GM12865 (cell line): ENCODE measurements at places on chromosomes 3 and 15.

GRCh38 chr3:46184469-46184868 is 23.6 kb downstream of the CCR1 start:
- no peak for DNase-seq

DNA sequence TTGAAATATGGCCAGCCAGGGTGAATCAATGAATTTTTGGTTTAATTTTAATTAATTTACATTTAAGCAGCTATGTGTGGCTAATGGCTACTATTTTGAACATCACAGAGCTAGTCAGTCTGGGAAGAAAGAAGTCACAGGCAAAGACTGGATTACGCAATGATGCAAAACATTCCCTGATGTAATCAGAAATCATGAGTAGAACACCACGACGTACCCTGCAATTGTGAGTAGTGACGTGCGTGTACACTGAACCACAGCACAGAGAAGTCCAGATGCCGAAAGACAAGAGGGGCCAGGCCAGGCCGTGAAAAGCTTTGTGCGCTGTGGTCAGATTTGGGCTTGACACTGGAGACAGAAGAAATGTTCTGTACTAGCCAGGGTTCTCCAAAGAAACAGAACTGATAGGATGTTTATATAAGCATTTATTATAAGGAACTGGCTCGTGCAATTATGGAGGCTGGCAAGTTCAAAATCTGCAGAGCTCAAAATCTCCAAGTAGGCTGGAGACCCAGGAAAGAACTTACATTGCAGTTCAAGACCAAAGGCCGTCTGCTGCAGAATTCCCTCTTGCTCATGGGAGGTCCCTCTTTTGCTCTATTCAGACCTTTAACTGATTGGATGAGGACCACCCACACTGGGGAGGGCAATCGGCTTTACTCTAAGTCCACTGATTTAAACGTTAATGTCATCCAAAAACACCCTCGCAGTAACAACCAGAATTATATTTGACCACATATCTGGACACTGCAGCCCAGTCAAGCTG is 44.6 kb downstream of the SH3BP5 start:
- no peak for DNase-seq

GRCh38 chr15:70415398-70415797 is 317.7 kb upstream of the TLE3 start:
- no peak for DNase-seq

- no peak for DNase-seq
Observed at GRCh38 chr3:29639578-29640290, 358.9 kb downstream of the RBMS3 start.

DNA sequence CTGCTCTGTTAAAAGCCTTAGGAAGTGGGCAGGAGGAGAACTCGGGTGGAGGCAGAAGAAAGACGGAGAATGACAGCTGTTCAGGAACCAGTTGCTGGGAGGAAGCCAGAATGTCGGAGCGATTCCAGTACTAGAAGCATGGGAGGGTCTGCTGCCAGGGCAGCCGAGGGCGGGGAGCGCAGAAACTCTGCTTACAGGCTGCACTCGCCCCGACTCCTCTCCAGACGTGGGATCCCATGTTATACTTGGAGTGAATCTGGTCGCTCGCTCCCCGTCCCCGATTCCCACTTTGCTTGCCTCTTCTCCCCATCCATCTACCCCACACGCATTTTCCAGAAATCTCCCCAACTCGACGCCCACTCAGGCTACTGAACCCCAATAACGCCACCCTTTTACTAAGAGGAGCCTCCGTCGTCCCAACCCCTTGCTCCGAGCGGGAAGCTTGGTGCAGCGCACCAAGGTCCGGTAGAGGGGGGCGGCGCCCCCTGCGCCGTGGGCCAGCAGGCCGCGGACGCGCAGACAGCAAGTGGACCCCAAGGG is 665 bp downstream of the GATM start:
- peak; percentile 10 for DNase-seq

- no peak for DNase-seq
Observed at GRCh38 chr3:194083637-194084224, 52.2 kb upstream of the HES1 start.

DNA sequence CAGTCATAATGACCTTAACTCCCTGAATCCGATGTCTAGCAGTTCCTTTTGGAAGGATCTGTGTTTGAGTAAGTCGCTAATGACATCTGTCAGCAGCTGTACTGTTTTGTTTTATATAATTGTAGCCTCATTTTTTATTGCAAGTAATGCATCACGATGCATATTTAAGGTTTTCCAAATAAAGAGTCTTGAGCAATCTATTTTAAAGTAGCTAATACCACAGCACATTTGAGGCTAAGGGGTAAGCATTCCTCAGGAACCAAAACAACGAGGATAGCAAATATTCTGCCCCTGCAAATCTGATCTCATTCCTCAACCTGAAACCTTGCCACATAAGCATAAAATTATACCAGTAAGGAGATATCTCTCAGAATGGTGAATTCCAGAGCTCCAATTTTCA is 98.7 kb downstream of the TBC1D5 start:
- no peak for DNase-seq

DNA sequence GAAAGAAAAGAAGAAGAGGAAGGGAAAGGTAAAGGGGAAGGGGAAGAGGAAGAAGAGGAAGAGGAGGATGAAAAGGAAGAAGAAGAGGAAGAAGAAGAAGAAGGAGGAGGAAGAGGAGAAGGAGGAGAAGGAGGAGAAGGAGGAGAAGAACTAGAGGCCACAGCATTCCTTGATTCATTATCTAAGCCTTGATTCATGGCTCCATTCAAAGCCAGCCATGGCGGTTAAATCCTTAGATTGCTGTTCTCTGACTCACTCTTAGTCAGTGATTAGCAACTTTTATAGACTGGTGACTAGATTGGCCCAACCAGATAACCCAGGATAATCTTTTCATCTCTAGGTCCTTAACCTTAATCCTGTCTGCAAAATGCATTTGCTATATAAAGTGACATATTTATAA is 47.6 kb downstream of the OSTN start:
- DNase-seq, result no peak

GRCh38 chr15:74889883-74890664 is at the start of gene MPI:
TSS of gene MPI (plus strand) at chr15:74890042. CDS start at chr15:74890074, 32 bp downstream.
- peak; percentile 87 for DNase-seq

DNA sequence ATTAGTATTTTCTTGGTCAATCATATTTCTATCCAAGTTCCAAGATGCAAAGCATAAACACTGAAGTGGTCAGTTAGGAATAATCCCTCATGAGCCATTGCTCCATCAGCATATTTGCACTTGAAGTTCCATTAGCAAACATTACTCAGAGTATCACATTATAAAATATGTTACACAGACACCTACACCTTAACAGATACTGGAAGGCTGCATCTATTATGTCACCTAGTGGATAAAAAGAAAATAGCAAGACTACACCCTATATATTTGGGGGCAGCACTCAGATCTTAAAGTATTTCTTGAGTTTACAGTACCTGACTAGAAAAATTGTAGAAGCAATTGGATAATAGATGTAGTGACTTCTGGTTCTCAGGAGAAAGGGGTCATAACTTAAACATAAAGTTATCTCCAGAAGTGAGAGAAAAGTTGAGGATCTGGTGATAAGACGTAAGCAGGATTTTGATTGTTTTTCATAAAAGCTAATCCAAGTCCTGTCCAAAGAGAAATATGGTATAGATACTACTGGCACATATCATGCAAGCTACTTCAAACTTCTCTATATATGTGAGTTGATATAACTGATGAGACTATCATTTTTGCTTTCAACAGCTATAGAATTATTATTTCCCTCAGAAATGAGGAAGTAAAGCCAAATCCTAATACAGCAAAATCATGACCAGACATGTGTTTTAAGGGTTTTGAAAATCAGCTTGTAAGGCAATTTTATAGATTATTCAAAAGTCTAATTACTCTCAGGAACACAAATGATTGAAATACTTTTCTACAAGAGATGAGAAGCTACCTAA is 422.2 kb downstream of the GBE1 start:
- DNase-seq, result peak; percentile 5

GRCh38 chr15:68402432-68403160 is 29.4 kb downstream of the ITGA11 start:
- no peak for DNase-seq

GRCh38 chr3:140243575-140243974 is 308.6 kb downstream of the CLSTN2 start:
- no peak for DNase-seq

DNA sequence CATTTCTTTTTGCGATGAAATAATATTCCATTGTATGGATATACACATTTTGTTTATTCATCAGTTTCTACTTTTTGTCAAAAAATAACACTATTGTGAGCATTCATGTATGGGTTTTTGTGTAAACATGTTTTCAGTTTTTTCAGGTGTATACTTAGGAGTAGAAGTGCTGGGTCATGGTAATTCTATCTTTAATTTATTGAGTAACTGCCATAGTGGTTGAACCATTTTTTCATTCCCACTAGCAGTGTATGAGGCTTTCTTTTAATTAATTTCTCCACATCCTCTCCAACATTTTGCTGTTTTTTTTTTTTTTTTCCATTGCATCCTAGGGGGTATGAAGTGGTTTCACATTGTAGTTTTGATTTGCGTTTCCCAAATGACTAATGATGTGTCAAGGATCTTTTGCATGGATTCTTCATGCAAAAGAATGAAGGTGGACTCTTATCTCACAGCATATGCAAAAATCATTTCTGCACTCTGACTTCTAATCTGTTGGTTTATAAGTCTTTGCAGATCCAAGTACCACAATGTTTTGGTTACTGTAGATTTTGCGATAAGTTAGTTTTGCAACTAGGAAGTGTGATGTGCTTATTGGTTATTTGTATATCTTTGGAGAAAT is 12.6 kb downstream of the ATP2C1 start:
- no peak for DNase-seq
